MCF 10A (cell line): ENCODE measurements at places on chromosomes 1 and 21. TPM values are rescaled to one million over a fixed set of nuclear protein-coding genes. Genes with fewer than 3 reads are reported as not detected.
A peak's percentile ranks its signal among the peaks of the same experiment; 100 is the strongest.

GRCh38 chr1:230753586-230754251 lies 6.5 kb downstream of the CAPN9 start:
- H3K4me3 ChIP-seq = no peak overlapping the region
- no peak overlapping the region for H3K27ac ChIP-seq
- H3K36me3 ChIP-seq = no peaks in the 10 kb centered on the region
- peaks cover 21% of the 10 kb centered on the region for H3K27me3 ChIP-seq
- peak; percentile 66 for DNase-seq

DNA sequence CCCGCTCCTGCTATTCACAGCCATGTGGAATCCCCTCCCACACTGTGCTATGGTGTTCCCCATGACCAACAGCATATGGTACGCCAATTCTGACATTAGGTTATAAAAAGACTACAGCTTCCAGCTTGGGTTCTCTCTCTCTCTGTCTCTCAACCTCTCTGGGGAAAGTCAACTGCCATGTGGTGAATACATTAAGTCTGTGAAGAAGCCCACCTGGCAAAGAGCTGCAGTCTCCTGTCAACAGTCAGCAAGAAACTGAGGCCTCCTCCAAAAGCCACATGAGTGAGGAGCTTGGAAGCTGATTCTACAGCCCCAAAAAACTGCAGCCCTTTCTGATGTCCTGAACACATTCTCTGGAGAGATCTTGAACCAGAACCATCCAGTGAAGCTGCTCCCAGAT lies 25.0 kb upstream of the LRRC38 start:
- no peaks in the 10 kb centered on the region for H3K27me3 ChIP-seq
- no peak overlapping the region for H3K4me3 ChIP-seq
- H3K27ac ChIP-seq = no peak overlapping the region
- H3K36me3 ChIP-seq = no peaks in the 10 kb centered on the region

DNA sequence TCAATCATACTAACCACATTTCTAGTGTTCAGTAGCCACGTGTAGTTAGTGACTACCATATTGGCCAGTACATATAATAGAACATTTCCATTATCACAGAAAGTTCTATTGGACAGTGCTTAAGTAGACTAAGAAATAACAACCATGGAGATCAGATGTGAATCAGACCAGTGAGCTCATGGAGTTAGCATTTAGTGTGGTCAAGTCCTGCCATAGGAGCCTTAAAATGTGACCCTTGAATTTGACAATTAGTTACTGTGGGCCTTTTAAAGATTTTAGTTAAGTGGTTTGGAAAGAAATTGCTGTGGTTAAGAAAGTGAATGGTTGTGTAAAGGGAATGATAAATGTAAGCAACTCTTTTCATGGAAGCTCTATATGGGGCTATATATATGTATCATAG lies 123.4 kb downstream of the POU2F1 start:
- no peak overlapping the region for H3K4me3 ChIP-seq
- H3K27me3 ChIP-seq = no peaks in the 10 kb centered on the region
- H3K36me3 ChIP-seq = no peaks in the 10 kb centered on the region
- H3K4me1 ChIP-seq = peaks cover 18% of the 10 kb centered on the region

DNA sequence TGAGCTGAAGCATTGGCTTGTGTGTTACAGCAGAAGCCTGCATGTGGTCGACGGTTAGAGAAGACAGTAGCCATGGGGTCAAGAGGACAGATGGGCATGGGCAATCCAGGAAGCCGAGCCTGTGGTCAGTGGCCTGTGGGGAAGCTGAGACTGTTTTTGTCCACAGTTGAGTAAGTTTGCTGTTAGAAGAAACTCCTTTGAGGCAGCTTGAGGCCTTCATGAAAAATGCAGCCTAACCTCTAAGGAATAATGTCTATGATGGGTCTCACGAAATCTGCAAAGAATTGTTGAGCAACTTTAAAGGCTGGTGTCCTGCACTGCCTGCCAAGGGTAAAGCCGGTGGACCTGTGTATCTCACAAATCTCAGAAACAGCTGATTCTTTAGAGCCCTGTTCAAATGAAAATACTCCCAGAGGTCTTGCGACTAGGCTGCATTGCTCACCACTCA lies 322.4 kb downstream of the SETD4 start:
- DNase-seq = no peak
- H3K4me3 ChIP-seq = no peak overlapping the region
- no peaks in the 10 kb centered on the region for H3K4me1 ChIP-seq

GRCh38 chr21:29332461-29333362 lies 34.0 kb downstream of the BACH1 start:
- no peak overlapping the region for H3K4me3 ChIP-seq
- peak; percentile 42 for DNase-seq
- peaks cover 22% of the 10 kb centered on the region for H3K4me1 ChIP-seq
- peak overlapping the region; percentile 63 for H3K27ac ChIP-seq
- H3K36me3 ChIP-seq = peaks cover 59% of the 10 kb centered on the region
- H3K27me3 ChIP-seq = no peaks in the 10 kb centered on the region

Gene TENT5C
- total RNA-seq = 0.05 TPM in 1 of 2 replicates, not detected in the other

Gene EPB41
- total RNA-seq = 15.0 and 23.0 TPM in 2 replicates

Gene LAMC2
- 751 and 884 TPM in 2 replicates for total RNA-seq

Gene TNFSF4
- total RNA-seq = 0.23 and 0.74 TPM in 2 replicates

Gene ACKR1
- total RNA-seq = 45.6 and 47.6 TPM in 2 replicates
